Tongue (tissue), 3 donors: ENCODE measurements at places on chromosomes 1 and 21.

DNA sequence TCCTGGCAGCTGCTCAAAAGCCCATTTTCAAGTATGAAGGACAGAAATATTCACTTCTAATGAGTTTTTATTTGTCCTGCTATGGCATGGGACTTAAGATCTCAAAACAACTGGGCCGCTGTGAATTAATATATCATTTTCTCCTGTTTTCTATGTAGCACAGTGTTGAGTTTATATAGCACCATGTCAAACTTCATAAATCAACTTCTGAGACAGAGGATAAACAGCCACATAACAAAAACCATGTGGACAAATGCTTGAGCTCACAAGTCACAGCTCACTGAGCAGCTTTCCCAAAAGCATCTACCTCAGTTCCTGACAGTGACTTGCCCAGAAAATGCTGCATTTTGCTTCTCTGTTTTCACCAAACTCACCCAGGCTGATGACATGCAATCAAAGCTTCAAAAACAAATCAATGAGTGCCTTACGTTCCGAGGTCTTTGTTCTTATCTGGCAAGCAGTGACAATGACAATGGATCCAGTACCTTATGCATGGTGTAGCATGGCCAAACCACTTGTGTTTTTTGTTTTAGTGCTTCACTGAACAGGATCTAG, 722.6 kb downstream of the LRRIQ3 start:
- DNase-seq = peak; percentile 26

GRCh38 chr21:34974162-34974981, 74.7 kb downstream of the RUNX1 start:
- DNase-seq = no peak

GRCh38 chr1:243447347-243447746, 191.5 kb downstream of the SDCCAG8 start:
- no peak for DNase-seq

- no peak for DNase-seq
Observed at GRCh38 chr1:204320382-204320804, 39.3 kb downstream of the PLEKHA6 start.

DNA sequence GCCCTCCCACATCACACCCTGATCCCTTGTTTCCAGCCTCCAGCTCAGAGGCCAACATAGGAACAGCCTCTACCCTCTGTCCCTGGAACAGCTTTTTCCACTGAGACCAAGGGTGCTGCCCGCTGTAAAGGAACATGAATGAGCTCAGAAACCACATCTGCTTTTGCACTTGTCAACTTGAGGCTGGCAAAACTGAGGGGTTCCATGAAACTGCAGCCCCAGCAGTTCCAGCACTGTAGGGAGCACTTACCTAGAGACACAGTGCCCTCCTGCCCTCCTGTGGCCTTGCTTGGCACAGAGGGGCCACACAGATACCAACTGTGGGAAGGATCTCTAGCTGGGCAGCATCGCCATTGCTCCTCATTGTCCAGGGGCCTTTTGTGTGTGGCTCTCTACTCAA, 51.7 kb downstream of the ITPKB start:
- DNase-seq = no peak

DNA sequence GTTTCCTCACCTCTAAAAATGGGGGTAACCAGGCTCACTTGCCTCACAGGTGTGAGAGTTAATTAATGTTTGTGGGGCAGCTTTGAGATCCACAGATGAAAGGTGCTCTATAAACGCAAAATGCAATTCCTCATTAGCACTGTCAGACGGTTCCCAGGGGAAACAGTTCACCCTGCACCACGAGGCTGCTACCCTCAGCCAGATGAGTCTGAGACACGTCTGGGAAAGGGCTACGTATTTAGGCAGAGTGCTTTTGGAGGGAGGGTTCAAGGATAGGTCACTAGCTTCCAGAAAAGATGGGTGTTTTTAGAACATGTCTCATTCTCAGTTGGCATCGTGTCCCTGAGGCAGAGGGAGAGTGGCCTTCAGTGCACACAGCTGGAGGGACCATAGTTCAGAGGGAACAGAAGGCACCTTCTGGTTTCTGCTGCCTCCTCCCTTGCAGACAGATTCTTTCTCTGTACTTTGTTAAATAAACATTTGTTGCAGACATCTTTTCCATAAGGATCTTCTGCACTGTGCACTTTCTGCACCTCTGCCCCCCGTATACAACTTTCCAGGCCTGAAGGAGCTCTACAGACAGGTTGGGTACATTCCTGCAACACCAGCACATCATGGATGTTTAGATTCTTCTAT, 139.9 kb downstream of the CLIC6 start:
- no peak for DNase-seq

- peak; percentile 39 for DNase-seq
Observed at GRCh38 chr1:193588311-193589082, 402.1 kb upstream of the B3GALT2 start.

GRCh38 chr1:85047472-85048295, 616 bp downstream of the MCOLN3 start:
- DNase-seq = peak; percentile 32

GRCh38 chr1:59058665-59059439, 238.0 kb upstream of the FGGY start:
- no peak for DNase-seq

DNA sequence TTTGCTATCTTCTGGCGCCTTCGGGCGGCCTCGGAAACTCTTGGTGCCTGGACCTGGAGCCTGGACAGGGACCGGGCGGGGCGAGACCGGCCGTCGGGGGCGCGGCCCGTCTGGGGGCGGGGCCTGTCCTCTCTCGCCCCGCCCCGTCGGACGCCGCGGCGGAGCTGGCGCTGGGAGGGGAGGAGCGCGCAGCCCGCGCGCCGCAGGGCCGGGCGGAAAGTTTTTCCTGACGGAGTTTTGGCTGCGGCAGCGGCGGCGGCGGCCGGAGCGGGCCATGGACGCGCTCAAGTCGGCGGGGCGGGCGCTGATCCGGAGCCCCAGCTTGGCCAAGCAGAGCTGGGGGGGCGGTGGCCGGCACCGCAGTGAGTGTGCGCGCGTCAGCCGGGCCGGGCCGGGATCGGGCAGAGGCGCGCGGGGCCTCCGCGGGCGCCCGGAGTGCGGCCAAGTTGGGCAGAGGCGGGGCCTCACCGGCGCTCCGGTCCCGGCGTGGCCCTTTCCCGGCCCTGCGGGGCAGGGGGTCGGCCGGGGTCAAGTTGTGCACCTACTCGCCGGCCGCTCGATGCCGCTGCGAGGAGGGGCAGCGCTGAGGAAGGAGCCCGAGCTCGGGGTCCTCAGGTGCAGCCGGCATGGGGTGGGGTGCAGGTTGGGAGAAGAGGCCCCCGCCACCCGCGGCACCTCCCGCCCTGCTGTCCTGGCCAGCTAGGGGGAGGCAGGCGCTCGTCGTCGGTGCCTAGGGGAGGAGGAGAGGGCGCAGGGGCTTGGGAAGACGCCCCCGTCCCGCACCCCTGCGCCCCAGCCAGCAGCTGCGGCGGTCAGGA, at the start of gene LDLRAP1:
Gene LDLRAP1, plus strand, starts transcription at position 182 of the 818 bp plus-strand sequence. Its CDS starts 93 bp downstream, at position 275.
- peak; percentile 86 for DNase-seq

GRCh38 chr1:24536391-24536840, 19.5 kb upstream of the NCMAP start:
- DNase-seq = no peak

GRCh38 chr1:152577168-152577567, 3.1 kb downstream of the LCE3D start:
- DNase-seq = no peak

GRCh38 chr1:62309906-62310305, 9.3 kb downstream of the KANK4 start:
- DNase-seq = no peak

DNA sequence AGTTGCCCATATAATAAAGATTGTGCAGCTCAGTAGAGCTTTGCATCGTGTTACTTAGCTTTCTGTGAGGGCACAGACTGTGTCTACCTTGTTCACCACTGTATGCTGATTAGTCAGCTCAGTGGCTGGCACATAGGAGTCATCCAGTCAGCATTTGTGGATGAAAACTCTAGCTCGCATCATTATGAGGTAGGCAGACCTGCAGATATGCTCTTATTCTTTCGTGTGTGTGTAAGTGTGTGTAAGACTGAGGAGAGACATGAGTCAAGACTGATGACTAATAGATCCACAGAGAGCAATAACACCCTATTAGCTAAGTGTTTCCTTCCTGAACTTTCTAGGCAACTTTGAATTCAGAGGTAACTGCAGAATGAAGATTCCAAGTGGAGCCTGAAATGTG, 17.1 kb downstream of the TTF2 start:
- DNase-seq = no peak

DNA sequence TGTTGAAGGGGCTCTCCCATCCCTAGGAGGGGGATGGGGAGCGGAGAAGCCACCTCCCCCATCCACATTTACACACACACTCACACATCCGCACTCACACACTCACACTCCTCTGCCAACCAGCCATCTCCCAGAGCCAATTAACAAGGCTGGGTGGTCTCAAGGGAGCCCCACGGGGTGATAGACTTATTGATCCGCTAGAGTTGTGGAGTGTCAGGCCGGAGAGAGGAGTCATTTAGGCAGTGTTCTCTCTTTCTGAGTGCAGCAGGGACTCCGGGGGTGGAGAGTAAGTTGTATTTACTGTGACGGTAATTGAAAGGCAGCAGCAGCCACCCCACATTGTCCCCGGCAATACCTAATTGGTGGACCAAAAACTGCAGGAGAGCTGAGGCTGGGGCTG, 61.6 kb downstream of the KLHDC7A start:
- no peak for DNase-seq

DNA sequence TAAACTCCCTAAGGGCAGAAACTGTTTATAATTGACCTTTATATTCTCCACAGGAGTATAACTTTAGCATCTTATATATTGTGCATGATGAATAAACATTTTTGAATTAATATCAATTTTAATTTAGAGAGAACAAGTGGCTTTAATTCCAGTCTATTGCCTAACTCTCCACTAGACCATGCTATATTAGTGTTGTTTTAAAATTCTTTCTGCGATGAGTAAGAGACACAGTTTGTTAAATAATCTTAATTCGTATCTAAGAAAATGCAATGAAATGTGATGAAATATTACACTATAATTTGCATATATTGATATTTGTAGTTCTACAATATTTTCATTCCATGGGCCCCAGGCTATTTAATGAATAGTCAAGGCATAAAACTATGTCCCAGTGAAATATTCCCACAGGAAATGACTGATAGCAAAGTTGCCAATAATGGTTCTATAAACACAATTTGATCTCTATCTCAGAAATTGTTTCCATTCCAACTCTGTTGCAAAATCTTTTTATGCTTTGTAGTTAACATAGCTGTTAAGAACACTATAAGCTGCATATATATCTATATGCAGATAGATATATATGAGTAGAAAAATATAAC, 2.9 kb upstream of the SYDE2 start:
- DNase-seq = no peak
